ENCODE measurements at places on chromosomes 2 and 18. TPM values are rescaled to one million over a fixed set of nuclear protein-coding genes. Genes with fewer than 3 reads are reported as not detected.

Gene FOXI3
- total RNA-seq, result not detected

Gene MROH2A
- total RNA-seq, result not detected

Gene C1GALT1C1L
- total RNA-seq, result 0.18 TPM

Gene FN1
- total RNA-seq, result 0.29 TPM

Gene ACVR1C
- 0.99 TPM for total RNA-seq

Gene TMEM198
- total RNA-seq, result 3.5 TPM

Gene PTPN4
- total RNA-seq, result 32.9 TPM

Gene CYRIA
- total RNA-seq, result 0.16 TPM

Gene TMEM169
- 0.41 TPM for total RNA-seq

- no peak for DNase-seq
Observed at GRCh38 chr2:215423234-215423633, 12.6 kb downstream of the FN1 start.

GRCh38 chr18:59718108-59718463, 20.9 kb upstream of the CCBE1 start:
- no peak for DNase-seq

- DNase-seq, result no peak
Observed at GRCh38 chr2:239690651-239691631, 290.1 kb upstream of the HDAC4 start.

- no peak for DNase-seq
Observed at GRCh38 chr2:159131914-159132281, 154.6 kb downstream of the WDSUB1 start.

DNA sequence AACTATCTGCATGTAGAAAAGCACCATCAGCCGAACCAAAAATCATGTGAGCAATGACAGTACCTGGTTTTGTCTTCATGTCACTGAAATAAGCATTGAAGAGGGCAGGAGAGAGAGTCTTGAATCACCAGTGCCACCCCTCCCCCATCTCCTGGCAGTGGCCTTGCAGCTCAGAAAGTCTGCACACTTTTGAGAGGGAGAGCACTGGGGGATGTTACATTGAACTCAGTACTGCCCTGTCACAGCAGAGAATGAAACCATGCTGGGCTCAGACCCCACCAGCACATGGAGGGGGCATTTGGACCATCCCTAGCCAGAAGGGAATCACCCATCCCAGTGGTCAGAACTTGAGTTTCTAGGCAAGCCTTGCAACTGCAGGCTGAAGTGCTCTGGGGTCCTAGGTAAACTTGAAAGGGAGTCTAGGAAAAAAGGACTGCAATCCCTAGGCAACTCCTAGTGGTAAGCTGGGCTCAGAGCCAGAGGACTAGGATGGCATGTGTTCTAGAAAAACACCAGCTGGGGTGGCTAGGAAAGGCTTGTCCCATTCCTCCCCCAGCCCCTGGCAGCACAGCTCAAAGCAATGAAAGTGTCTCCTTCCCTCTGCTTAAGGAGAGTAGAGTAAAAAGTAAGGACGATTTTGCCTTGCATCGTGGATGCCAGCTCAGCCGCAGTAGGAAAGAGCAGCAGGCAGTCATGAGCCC, 259.9 kb upstream of the MYT1L start:
- no peak for DNase-seq

- DNase-seq, result no peak
Observed at GRCh38 chr2:47530105-47530760, 127.3 kb downstream of the MSH2 start.

GRCh38 chr18:24868760-24869237, 408.4 kb downstream of the HRH4 start:
- DNase-seq, result no peak

DNA sequence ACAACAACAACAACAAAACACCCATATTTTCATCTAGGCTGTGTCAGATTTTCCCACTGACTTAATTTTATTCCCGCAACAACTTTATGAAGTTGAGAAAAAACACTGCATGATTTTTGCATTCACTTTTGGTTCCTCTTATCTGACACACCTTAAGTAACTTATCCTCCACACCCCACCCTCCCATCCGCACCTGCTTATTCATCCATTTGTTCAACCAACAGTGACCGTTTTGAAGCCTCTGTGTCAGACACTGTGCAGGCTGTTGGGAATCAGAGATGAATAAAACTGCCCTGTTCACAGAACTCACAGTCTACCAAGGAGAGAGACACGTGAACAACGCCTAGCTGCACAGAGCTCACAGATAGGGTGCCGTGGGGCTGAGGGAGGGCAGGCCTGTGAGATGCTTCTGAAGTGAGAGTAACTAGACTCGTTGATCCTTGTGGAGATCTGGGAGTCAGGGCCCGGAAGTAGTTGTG, 7.4 kb downstream of the CNNM4 start:
- DNase-seq, result no peak

GRCh38 chr2:196696423-196697079, 57.0 kb downstream of the CCDC150 start:
- DNase-seq, result no peak

DNA sequence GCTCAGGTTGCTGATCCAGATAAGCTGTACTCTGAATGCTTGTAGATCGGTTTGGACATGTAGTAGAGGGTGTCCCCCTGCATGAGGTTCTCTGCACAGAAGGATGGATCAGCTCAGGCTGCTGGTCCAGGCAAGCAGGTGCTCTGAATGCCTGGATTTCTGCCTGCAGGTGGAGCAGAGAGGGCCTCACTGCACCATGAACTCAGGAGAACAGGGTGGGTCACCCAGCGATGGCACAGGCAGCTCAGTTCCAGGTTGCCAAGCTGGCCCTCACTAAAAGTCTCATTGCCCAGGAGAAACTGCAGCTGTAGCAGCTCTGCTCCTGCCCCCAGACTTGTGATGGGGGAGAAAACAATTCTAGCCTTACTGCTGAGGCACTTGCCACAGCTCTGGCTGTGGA, 491.8 kb downstream of the XIRP2 start:
- DNase-seq, result no peak

- no peak for DNase-seq
Observed at GRCh38 chr2:112642966-112643365, 2.8 kb upstream of the SLC20A1 start.

DNA sequence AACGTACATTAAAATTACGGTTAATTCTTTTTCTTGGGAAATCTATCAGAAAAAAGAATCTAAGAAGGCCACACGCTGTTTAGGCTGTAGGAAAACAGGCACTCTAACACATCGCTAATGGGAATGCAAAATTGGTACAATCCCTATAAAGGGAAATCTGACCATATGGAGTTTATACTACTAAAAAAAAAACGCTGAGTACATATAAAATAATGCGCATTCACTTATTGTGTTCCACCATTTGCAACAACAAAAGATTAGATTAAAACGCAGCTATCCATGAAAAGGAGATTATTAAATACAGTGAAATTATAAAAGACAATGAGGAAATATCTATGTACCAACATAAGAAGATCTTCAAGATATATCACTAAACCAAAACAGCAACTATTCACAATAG, 62.8 kb downstream of the SMC6 start:
- DNase-seq, result no peak

DNA sequence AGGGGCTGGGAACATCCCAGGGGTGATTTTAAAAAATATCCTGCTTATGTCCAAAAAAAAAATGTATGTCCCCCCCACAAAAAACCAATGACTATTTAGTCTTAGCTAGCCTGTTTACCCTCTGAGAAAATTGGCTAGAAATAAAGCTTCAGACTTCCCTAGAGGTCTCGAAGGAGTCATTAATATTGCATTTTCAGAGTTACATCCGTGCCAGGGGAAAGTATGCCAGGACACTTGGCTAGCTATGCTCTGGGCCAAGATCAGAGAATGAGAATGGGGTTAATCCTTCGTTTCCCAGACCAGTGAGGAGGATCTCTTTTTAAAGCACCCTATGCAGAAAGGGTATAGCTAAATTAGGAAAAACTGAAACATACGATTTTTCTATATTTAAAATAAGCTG, 183.6 kb downstream of the MC4R start:
- no peak for DNase-seq

DNA sequence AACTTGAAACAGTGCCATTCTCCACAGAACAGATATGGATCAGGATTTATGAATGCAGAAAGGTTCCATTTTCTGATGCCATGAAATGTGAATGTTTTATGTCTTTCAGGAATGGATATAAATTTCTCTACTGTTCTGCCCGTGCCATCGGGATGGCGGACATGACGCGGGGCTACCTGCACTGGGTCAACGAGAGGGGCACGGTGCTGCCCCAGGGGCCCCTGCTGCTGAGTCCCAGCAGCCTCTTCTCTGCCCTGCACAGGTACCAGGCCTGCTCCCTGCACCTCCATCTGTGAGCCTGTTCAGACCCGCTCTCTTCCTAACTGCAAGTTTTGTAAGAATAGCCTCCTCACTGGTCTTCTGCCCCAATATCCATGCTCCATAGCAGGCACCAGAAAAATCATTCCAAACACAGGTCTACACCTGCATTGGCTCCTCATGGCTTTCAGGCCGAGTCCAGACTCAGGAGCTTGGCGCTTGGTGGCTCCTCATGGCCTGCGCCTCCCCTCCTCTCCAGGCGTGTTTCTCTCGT, 68.6 kb downstream of the LPIN1 start:
- no peak for DNase-seq

- DNase-seq, result no peak
Observed at GRCh38 chr18:36692921-36693332, 135.9 kb downstream of the TPGS2 start.

- peak; percentile 81 for DNase-seq
Observed at GRCh38 chr18:46097801-46098615, at the start of gene ATP5F1A. TSS of gene ATP5F1A (minus strand) at chr18:46098296. CDS start at chr18:46098231, 65 bp downstream.

DNA sequence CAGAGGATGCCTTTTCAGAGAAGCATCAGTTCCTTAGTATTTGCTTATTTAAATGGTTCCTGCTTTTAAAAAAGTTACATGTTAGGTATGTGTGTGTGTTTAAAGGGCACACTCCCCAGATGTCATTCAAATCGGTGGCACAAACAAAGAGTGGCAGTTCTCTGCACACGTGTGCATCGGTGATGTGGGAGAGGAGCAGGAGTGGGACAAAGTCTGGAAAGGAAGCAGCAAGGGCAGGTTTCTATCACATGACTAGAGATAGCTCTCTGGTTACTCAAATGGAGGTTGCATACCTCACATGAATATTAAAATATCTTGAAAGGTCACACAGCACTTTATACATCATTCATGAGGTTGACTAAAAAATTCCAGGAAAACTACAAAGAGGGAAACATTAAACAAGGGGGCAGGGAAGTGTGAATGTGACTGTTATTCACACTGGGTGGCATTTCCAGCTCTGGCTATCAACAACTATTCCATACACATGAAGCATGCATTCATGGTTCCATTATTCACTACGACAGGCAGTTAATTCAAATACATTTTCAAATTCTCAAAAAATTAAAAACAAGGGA, 64.7 kb downstream of the SEPTIN10 start:
- no peak for DNase-seq

- peak; percentile 72 for DNase-seq
Observed at GRCh38 chr2:43158259-43158880, 68.0 kb downstream of the ZFP36L2 start.

- DNase-seq, result no peak
Observed at GRCh38 chr2:238350150-238350897, 30.0 kb downstream of the TRAF3IP1 start.
